ENCODE measurements at places on chromosomes 5 and 9. TPM values are rescaled to one million over a fixed set of nuclear protein-coding genes. Genes with fewer than 3 reads are reported as not detected.

GRCh38 chr9:122789256-122790046 lies 718 bp downstream of the OR5C1 start:
- DNase-seq, result no peak

GRCh38 chr5:17434982-17435381 lies 63.0 kb upstream of the TAF11L2 start:
- DNase-seq, result no peak

DNA sequence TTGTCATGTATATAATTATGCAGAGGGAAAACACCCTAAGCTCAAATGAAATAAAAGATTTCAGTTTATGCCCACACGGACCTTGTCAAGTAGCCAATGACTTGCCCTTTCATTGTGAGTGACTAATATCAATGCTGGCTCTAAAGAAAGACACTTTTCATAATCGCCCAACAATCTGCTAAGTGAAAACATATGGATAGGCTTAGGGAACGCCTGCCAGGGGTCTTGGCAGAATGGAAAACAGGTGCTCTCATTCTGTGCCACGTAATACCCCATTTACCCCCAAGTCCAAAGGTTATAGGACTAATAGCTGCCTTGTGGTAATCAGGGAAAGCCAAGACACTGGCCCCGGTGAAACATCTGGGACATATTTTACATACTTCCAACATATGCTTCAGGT lies 157.7 kb downstream of the SLF1 start:
- no peak for DNase-seq

DNA sequence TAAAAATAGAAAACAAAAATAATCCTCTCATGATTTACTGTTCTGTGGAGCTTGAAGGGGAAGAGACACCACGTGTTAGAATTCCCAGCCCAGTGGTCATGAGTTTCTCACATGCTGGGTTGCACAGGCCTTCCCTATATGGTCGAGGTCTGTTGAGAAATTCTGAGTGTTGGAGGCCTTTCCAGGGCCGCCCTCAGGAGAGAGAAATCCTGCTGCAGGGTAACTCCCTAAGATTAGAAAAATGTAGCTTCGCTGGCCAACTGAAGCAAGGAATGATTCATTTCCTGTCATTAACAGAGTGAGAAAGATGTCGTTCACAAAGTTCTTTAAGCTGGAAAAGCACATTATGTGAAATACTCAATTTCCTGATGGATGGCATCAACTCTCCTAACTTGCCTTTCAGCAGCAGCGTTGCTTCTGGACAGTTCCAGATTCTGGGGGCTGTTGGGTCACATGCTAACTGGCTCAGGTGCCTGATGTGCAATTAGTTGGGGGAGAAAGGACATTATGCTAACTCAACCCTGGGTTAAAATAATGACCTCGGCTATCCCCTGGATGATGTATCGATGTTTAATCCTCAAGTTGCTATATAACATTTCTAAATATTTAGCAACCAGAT lies 104.8 kb upstream of the CD180 start:
- DNase-seq, result peak; percentile 89

Gene ENC1
- polyA plus RNA-seq, result 41.6 TPM

Gene IGIP
- 0.62 TPM for polyA plus RNA-seq

DNA sequence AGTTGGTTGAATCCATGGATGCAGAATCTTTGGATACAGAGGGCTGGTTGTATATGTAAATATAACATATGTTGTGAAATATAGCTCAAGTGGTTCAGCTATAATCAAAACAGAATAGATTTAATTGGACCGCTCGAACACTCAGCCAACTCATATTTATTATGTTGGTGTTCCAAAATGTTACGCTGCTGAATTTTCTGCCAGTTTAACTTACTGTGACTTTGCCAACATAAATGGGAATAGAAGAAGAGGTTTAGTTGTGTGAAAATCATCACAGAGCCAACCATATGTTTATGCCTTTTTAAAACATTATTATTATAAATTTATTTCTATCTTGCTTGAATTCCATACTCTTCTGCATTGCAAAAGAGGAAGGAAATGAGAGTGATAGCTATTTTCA lies 178.2 kb upstream of the FBXL7 start:
- no peak for DNase-seq

DNA sequence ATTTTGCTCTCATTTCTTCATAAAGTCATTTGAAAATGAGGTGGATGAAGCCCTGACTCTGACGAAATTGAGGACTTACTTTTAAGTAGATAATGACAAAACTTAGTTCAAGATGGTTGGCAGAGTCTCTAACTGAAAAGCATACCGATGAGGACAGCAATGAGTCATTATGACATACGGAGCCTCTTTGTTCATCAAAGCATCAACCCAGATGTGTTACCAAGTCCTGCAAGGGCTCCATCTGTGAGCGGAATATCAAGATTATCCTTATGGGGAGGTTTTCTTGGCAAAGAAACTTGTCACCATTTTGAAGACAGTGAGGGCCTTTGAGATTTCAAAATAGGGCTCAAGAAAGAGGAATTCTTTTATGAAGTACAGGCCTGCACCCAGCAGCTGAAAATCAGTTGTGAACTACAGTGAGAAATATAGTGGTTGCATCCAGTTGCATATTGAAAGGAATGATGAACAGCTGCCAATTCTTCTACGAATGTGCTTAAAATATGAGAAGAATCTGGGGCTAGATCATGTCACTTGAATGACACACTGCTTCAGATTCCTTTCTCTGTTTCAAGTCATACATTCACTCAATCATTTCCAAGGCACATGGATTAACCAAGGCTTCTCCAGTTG lies 86.6 kb upstream of the SLC24A2 start:
- DNase-seq, result peak; percentile 2

GRCh38 chr5:14574891-14575508 lies 6.6 kb upstream of the OTULINL start:
- DNase-seq, result no peak

DNA sequence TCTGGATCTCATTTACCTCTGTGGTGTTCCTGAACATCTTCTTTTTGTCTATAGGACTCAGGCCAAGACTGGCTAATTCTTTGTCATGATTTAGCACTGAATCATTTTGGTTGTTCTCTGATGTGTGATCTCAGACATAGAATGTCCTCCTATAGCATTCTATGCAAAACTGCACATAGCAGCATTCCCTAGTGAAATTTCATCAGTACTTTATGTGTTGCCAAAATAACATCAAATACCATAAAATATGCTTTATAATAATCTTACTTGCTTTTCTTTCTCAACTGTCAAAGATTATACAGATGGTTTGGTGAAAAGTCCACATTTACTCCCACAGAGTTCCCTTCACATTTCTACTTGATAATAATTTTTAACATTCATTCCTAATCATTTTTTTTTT lies 115.7 kb upstream of the MPDZ start:
- no peak for DNase-seq

DNA sequence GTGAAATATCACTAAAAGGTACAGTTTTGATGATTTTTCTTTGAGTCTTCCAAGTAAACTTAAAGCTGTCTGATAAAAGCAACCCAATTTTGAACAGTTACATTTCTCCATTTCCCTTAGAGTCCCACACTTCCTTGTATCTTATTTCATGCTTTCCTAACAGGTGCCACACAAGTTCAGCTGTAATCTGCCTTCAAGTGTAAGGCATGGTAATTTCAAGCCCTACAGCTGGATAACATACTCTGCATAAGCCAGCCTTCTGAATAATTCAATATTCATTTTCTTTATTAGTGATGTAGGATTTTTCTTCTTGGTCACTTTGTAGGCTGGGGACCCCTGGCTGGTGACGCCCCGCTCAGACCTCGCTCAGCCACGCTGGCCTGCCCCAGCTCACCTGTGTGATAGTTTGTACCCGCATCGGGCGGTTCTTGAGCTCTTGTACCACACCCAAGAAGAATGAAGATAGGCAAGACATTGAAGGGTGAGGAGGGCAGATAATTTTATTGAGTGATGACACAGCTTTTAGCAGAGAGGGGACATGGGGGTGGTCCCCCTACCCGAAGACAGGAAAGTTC lies 34.0 kb downstream of the SOX30 start:
- DNase-seq, result no peak

Gene WDR31
- 1.3 TPM for polyA plus RNA-seq

DNA sequence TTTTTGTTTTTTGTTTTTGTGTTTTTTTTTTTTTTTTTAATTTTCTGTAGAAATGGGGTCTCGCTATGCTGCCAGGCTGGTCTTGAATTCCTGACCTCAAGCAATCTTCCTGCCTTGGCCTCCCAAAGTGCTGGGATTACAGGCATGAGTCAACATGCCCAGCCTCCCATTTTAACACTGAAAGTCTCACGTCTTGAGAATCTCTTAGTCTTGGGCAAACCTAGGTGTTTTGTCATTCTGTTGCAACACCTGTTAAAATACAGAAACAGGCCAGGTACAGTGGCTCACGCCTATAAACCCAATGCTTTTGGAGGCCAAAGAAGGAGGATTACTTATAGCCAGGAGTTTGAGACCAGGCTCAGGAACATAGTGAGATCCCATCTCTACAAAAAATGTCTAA lies 599.0 kb downstream of the TLR4 start:
- peak; percentile 66 for DNase-seq

DNA sequence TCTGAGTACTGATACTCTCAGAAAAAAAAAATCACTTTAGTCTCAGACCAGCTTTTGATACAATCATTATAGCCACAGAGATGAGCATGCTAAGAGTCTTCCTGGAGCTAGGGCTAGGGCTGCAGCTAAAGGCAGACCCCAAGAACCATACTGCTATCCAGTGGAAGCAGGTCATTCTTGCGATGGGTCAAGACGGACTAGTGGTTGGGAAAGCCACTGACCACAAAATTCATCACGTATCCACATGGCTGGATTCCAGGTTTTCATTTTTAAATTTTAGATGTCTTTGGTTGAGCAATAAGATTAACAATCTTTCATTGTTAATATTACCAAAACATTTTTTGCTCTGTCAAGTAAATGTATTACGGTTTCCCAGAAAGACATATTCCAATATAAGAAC lies 598.1 kb downstream of the DNAH5 start:
- peak; percentile 29 for DNase-seq

DNA sequence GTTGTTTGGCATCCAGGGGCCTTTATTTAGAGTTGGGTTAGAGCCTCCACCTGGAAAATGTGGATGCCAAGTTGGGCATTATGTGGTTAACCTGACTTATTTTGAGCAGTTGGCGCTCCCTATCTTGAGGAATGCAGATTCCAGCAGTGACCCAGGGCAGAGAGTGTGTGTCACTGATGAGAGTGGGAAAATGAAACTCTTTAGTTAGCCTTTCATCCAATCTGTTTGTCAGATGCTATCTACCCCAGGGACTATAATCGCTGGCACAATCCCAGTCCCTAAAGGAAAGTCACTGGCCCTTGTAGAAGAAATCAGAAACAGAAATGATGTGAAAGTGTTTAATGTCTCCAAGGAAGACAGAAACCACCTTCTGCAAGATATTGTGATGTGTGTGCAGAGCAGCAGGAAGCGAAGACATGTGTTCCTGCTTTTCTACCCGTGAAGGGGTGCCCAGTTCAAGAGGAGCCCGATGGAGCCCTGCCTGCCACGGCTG lies 10.2 kb upstream of the STING1 start:
- peak; percentile 52 for DNase-seq

Gene CCDC152
- 1.0 TPM for polyA plus RNA-seq

GRCh38 chr5:64887910-64888309 lies 119.2 kb downstream of the CWC27 start:
- no peak for DNase-seq

Gene TAF1L
- 0.01 TPM for polyA plus RNA-seq

DNA sequence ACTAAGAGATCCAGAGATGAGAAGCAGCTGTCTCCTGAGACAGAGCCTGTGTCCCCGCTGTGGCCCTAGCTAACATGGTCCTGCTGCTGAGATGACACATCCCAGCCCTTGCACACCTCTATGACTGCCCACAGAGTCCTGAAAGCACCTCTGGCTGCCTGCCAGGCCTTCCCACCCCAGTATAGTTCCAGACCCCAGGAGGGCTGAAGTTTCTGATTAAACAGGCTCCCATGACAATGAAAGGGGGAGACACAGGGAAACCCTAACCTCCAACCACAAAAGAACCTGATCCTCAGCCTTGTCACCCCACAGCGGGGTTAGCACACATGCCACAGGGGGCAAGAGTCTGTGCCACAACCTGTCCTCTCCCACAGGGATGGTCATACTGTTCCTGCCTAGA lies 15.6 kb downstream of the CIZ1 start:
- no peak for DNase-seq

Gene HAND1
- not detected for polyA plus RNA-seq

DNA sequence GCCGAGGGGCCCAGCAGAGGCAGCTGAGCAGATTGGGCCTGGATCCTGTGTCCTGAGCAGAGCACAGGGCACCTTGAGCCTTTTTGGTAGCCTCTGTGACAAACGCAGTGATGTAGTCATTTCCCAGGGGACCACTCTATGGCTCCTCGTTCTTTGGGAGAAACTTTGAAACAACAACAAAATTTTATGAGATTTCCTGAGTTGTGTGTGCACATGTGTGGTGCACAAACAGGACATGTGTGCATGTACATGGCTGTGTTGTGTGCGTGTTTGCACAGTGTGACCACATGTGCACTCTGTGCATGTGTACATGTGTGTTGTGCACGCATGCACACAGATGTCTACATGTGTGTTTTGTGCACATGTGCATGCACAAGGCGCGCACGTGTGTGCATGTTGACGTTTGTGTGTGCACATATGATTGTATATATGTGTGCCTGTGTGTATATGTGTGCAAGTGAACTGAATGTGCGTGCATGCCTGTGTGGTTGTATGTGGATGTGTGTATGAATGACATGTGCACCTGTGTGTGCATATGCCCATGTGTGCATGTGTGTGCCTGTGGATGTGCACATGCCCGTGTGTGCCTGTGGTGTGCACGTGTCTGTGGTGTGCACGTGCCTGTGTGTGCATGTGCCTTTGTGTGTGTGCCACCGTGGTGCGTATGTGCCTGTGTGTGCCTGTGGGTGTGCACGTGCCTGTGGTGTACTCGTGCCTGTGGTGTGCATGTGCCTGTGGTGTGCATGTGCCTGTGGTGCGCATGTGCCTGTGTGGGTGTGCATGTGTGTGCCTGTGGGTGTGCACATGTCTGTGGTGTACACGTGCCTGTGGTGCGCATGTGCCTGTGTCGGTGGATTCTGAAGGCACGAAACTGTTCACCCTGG lies 221.6 kb downstream of the CACNA1B start:
- DNase-seq, result no peak

Gene FST
- 324 TPM for polyA plus RNA-seq

GRCh38 chr5:140220698-140221064 lies 45.7 kb downstream of the CYSTM1 start:
- no peak for DNase-seq

GRCh38 chr9:122808141-122808540 lies 8.2 kb downstream of the OR1K1 start:
- no peak for DNase-seq

All from mammary epithelial cell (primary cell).